ENCODE measurements at places on chromosomes 2 and 18.

- DNase-seq: no peak
Measured at GRCh38 chr2:137523931-137524330, 440.3 kb upstream of the HNMT start.

DNA sequence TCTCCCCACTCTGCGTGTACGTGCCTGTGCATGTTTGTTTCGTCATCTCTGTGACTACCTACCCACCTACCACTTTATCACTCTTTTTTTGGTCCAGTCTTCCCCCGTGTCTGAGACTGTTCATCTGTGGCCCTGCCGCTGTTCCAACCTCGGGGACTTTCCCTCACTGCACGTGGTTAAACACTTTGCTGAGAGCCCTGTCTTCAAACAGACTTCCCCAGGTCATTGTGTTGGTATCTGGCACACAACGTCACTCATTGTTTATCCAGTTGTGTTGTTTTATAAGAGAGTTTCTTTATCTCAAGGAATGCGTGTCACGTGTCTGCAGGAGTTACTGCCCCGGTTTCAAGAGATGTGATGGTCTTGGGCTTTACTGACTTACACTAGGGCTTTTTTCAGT lies 262.0 kb upstream of the RASGRP3 start:
- no peak for DNase-seq

DNA sequence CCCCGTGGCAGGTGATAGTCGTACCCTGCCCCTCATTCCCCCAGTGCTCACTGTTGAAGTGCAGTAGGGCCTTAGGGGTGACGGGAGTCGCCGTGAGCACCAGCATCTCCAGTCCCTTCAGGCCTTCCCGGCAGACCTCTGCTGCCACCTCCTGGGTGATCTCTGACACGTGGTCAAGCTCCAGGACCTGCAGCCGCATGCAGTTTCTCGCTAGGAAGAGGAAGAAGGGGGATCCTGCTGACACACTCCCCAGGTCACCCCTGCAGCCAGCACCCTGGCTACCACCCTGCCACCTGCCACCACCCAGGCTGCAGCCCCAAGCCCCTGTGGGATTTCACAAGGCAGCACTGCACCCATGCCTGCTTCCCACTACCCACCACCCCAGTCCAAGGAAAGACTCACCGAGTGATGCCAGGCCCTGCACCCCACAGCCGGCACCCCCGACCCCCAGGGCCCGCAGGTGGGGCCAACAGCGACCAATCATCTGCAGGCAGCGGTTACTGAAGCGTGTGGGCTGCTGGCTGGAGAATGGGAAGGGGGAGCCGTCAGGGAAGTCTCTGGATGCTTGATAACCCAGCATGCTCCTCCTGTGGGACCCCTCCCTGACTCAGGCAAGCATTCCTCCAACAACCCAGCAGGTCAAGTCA lies 23.8 kb downstream of the FBXO41 start:
- DNase-seq: no peak

DNA sequence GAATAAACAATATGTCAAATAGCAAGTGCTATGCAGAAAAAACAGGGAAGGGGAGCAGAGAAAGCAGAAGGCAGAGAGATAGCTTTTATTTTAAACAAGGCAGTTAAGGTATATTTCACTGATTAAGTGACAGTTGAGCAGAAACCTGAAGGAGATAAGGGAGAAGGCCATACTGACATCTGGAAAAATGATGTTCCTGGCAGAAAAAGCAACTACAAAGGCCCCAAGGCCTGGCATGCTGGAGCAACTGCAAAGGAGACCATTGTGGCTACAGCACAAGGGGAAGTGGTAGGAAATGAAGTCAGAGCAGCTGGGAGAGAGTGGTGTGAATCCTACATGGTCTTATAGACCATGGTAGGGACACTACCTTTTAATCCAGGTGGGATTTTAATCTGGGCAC lies 8.9 kb upstream of the PCBP1 start:
- DNase-seq: no peak

GRCh38 chr18:78720456-78721237 lies 259.0 kb upstream of the SALL3 start:
- DNase-seq: no peak

DNA sequence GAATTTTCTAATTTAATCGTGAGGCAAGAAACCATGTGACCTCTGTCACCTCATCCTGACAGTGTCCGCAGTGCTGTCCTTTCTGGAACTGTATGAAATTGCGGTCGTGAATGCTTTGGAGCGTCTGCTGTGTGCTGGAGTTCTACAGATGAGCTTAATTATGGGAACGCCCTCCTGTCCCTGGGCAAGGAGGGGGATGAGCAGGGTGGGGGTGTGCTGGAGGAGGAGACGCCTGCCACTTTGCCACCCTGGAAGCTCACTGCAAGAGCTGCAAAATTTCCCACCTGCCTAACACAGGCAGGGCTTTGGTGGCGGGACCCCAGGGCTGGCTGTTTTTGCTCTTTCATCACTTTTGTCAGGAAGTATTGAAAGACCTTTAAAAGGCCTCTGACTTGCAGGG lies 6.5 kb downstream of the LPIN1 start:
- DNase-seq: no peak

DNA sequence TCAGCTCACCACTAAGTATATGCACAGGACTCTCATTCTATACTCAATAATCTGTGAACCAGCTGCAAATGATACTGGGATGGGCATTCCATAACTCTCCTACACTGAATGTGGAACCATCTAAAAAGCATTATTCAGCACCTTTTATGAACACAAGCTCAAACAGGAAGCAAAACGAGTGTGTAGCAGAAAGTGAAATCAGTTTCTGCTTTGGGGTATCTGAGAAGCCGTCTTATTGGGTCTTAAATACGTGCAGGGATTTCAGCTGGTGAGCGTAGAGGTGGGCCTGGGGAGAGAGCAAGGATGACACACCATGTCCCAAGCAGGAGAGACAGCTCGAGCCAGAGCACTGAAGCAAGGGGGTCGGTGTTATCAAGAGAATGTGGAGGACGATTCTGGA lies 120.0 kb upstream of the TTN start:
- no peak for DNase-seq

DNA sequence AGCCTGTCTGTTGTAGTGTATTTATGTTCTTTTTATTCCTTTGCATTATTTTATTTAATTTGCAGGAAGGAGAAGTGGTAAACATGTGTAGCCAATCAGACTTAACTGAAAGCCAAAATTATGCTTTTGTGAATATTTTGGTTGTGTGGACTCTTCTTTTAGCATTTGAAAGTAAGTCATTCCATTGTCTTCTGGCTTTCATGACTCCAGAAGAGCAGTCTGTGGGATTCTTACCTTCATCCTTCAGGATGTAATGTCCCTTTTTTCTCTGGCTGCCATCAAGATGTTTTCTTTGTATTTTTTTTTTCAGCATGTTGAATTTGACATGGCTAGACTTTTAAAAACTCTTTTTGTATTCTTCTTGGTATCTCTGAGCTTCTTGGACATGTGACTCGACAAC lies 895.2 kb upstream of the ZEB2 start:
- no peak for DNase-seq

DNA sequence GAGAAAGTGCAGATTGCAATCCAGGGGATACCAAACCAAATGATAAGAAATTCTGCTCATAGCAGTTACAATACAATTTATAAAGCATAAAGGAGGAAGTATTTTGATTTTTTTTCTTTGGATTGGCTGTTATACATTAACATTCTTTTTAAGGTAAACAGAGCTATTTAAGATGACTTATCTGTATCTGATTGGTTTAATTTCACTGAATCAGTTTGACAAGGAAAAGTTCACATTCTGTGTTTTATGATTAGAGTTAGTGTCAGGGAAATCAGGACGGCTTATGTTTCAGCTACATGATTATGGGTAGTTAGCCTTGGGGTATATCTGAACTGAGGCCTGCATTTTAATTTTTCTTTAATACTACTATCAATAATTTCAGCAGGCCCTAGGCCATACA lies 360.9 kb downstream of the ARL6IP6 start:
- no peak for DNase-seq

- DNase-seq: no peak
Measured at GRCh38 chr2:134205087-134205486, 48.8 kb upstream of the MGAT5 start.

GRCh38 chr2:181234487-181234891 lies 222.7 kb upstream of the ITGA4 start:
- peak; percentile 19 for DNase-seq

DNA sequence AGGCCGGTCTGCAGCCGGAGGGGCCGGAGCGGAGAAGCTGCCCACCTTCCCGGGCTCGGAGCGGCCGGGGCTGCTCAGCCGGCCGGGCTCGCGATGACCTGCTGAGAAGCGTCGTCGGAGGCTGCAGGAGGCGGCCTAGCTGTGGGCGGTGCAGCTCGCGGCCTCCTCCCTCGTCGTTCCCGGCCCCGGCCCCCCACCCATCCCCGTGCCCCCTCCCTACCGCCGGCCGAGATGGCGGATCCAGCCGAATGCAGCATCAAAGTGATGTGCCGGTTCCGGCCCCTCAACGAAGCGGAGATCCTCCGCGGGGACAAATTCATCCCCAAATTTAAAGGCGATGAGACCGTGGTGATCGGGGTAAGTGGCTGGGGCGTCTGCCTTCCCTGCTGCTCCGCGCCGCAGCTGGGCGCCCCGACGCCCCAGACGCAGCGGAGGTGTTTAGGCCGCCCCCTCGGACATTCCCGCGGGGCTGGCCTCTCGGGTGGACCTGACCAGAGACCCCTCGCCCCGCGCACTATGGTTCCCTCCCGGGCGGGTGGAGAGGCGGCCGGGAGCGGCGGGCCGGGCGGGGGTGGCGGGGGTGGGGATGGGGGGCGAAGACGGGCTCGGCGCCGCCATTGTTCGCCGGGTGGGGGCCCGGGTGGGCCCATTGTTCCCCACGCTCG lies 492 bp downstream of the KIF5C start:
- DNase-seq: no peak

GRCh38 chr2:24492421-24493279 lies 1.6 kb downstream of the NCOA1 start:
- no peak for DNase-seq

GRCh38 chr18:76895498-76895897 lies 73.1 kb downstream of the ZNF236 start:
- DNase-seq: no peak

DNA sequence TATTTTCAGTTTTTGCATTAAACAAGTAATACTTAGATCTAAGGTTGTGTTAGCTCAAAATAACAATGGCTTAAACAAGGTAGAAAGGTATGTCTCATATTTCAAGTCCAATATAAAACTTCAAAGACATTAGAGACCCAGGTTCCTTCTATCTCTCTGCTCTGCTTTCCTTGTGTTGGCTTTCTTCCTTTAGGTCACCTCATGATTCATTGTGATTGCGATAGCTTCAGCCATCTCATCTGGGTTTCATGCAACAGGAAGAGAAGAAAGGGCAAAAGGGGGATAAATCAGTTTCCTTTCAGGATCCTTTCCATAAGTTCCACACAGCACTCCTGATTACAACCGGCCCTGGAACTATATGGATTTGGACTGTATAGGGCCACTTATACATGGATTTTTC lies 16.0 kb upstream of the TBR1 start:
- DNase-seq: no peak

- DNase-seq: no peak
Measured at GRCh38 chr18:8800876-8801262, 95.5 kb downstream of the MTCL1 start.

DNA sequence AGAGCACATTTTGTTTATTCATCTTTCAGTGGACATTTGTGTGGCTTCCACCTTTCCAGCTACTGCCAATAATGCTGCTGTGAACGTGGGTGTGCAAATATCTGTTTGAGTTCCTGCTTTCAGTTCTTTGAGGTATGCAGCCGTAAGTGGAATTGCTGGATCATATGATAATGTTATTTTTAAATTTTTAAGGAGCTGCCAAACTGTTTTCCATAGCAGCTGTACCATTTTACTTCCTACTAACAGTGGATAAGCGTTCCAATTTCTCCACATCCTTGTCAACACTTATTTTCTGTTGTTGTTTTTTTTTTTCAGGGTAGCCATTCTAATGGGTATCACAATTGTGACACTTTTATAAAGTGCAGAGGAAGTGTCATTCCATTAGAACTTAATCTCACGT lies 162.5 kb downstream of the NCK2 start:
- DNase-seq: no peak

DNA sequence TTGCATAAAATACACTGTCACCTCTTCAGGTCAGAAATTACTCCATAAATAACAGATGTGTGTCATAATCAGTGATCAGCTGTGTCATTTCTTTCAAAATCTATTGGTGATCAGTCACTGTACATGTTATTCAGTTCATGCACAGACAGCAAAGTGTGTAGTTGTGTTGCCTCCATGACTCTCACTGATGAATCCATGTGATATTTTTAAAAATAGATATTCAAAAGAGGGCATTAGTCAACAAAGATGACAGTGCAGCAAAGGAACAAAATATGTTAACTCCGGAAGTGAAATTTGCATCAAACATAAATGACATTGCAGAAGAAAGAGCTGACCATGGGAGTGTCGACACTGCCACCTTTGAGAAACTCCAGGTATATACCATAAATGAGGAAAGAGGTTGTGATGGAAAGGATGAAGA lies 17.1 kb upstream of the MCM6 start:
- DNase-seq: no peak

DNA sequence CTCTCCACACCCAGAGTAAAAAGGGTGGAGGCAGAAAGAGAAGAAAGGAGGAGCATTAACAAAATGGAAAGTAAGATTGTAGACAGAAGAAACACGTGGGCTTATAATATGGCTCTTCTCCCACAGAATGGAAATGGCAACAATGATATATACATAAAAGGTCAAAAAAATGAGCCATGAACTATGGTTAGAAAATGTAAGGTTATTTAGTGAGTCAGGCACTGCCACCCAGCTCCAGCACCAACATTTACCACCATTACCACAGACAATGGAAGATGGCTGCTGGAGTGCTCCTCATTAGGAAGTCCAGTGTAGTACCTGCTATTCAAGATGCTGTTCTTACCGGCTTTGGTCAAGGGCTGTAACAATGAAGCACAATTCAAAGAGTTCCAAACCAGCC lies 258.0 kb downstream of the ZEB2 start:
- DNase-seq: no peak

DNA sequence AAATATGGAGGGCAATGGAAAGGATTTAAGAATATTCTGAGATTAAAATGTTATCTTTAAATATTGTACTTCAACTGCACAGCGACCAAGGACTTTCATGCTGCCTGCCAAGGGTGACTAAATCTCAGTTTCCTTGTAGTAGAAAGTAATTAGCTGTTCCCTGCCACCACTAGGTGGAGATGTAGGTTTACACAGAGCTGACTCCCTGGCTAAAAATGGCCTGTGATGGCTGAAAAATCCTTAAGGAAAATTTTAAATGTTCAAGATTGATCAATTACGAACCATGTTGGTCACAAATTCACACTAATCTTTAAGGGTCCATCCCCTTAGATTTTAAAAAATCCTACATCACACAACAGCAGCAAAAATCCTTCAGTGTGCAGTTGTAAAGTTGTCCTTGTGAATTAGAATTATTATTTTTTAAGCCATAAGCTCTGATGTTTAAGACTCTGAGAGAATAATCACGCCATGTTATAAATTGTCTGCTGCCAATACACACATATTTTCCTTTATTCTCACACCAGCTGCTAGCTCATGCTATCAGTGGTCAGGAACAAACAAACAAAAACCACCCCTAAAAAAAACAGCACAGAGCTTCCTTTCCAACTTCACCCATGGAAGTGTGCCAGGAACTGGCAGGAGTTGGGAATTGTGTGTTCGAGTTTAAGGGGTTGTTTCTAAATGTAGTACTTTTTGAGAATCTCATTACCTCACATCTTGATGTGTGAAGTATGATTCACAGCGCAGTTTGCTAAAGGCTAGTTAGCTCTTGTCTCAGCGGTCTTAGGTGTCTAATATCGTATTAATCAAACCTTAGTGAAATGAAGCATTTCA lies 399.8 kb downstream of the TMEM182 start:
- peak; percentile 39 for DNase-seq

All from NCI-H1105 (cell line).